ENCODE measurements at places on chromosomes 3 and 15.

DNA sequence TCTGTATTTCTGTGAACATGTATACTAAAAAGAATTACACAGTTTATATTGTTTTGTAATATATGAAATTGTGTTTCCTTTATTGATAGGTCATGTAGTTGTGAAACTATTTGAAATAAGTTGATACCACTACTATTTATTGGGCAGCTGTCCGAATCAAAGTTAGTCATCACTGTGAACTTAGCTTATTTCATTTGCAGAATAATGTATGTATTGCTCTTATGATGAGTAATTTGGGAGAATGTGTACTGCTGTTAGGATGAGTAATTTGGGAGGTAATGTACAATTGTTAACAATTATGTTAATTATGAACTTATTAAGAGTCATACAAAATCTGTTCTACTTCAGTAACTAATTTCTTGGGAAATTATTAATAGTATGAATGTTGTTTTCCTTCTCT is 22.2 kb downstream of the FXR1 start:
- no peak for DNase-seq

- no peak for DNase-seq
Observed at GRCh38 chr3:108416111-108416869, 94.1 kb downstream of the MYH15 start.

GRCh38 chr3:178310949-178311348 is 225.3 kb upstream of the KCNMB2 start:
- DNase-seq = no peak

DNA sequence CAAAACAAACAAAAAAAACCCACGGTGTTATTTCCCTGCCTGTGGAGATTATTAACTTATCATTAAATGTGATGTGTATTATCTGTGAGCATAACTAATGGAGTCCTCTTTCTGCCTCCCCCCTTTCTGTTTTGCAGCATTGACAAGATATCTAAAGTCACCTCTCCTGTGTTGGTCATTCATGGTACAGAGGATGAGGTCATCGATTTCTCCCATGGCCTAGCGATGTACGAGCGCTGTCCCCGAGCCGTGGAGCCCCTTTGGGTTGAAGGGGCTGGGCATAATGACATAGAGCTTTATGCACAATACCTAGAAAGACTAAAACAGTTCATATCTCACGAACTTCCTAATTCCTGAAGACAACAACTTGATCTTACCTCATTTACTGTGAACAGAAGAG is 25.2 kb upstream of the CEMIP start:
- no peak for DNase-seq

DNA sequence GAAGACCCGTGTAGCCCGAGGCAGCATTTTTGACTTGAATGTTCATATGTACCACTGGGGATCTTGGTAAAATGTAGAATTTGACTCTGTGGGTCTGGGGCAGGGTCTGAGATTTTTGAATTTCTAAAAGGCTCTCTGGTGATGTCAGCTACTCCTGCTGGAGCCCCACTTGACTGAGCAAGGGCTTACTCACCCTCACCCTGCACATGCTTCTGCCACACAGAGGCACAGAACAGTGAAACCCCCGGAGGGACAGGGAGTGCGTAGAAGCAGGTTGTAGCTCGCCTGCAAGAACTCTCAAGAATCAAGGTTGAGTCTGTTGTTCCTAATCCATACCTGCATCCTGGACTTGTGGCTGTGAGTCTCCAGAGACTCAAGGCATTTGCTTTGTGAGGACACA is 41.1 kb downstream of the SLCO3A1 start:
- DNase-seq = no peak
